Glutamatergic neuron (in vitro differentiated cells): ENCODE measurements at places on chromosomes 3 and 15. TPM values are rescaled to one million over a fixed set of nuclear protein-coding genes. Genes with fewer than 3 reads are reported as not detected.
A peak's percentile ranks its signal among the peaks of the same experiment; 100 is the strongest.

- H3K4me1 ChIP-seq = no peaks in the 10 kb centered on the region
- H3K27ac ChIP-seq = no peak overlapping the region
- H3K27me3 ChIP-seq = no peaks in the 10 kb centered on the region
- no peaks in the 10 kb centered on the region for H3K36me3 ChIP-seq
- no peak overlapping the region for H3K4me3 ChIP-seq
Measured at GRCh38 chr3:174116421-174116820, 718.9 kb downstream of the NLGN1 start.

The CP gene
- total RNA-seq = not detected

GRCh38 chr3:46442576-46443530, 21.9 kb downstream of the LTF start:
- H3K4me1 ChIP-seq = peaks cover 7% of the 10 kb centered on the region
- no peak overlapping the region for H3K4me3 ChIP-seq
- no peaks in the 10 kb centered on the region for H3K36me3 ChIP-seq
- DNase-seq = no peak
- H3K27ac ChIP-seq = no peak overlapping the region

DNA sequence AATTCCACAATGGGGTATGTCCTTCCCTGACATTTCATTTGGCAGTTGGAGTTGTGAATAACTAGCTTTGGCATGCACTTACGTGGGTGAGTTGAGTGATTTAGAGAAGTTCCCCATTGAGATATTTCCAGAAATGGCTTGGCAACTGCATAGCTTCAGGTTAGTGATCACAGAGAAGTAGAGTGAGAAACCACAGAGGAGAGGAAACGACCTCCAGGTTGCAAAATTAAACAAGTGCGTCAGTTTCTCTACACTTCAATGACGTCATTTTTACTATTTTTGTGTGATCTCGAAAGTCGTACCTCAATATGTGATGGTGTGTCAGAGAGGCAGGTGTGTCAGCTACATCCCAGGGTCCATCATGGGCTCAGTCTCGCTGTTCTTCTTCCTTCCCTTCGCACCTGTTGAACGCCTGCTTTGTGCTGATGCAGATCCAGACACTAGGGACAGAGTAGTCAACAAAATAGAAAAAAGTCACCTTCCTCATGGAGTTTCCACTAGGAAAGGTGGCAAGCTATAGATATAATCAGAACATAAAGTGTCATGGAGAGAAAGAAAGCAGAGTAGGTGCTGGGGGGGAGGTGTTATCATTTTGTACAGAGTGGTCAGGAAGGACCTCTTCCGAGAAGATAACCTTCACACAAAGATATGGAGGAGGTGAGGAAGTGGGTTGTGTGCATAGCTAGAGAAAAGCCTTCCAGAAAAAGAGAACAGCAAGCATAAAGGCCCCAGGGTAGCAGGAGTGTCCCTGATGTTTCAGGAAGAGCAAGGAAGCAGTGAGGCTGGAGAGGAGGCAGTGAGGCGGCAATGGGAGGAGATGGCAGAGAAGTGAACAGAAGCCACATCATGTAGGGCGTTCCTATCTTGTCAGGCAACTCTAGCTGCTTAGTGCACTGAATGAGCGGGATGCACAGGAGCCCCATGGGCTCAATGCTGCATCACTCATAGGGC, 75.6 kb downstream of the MCTP2 start:
- DNase-seq = no peak
- no peak overlapping the region for H3K4me3 ChIP-seq
- no peaks in the 10 kb centered on the region for H3K27me3 ChIP-seq
- peaks cover 4% of the 10 kb centered on the region for H3K36me3 ChIP-seq

GRCh38 chr15:70478251-70478990, 284.9 kb downstream of the UACA start:
- no peak overlapping the region for H3K4me3 ChIP-seq
- no peak for DNase-seq
- H3K27me3 ChIP-seq = peaks cover 9% of the 10 kb centered on the region

The IFT80 gene
- total RNA-seq = 32.7 TPM

The SNRK gene
- 21.3 TPM for total RNA-seq

DNA sequence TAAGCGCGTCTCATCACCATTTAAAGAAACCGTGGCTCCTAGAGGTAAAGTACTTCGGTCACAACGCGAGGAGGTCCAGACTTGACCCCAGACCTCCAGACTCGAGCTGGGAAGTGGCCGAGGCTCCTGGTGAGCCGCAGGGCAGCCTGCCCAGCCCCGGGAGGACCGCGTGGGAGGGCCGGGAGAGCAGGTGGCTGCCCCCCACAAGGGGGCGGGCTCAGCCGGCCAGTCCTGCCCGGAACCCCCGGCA, at the start of gene SLC27A2:
Gene SLC27A2, plus strand, starts transcription at position 228 of the 250 bp plus-strand sequence. CDS start 232 bp downstream, outside the sequence.
- no peak within 1 kb of the TSS for H3K27ac ChIP-seq
- H3K4me1 ChIP-seq = no peaks in the 10 kb centered on the region
- peaks cover 16% of the 10 kb centered on the region for H3K27me3 ChIP-seq
- no peaks in the 10 kb centered on the region for H3K36me3 ChIP-seq
- DNase-seq = no peak

- H3K36me3 ChIP-seq = no peaks in the 10 kb centered on the region
- H3K4me1 ChIP-seq = peaks cover 37% of the 10 kb centered on the region
- H3K4me3 ChIP-seq = peak overlapping the region; percentile 94
- peak; percentile 46 for DNase-seq
- H3K27me3 ChIP-seq = peaks cover 10% of the 10 kb centered on the region
- H3K27ac ChIP-seq = peak overlapping the region; percentile 97
Measured at GRCh38 chr15:64460724-64461720, 644 bp downstream of the ZNF609 start.

The GABRR3 gene
- total RNA-seq = not detected

GRCh38 chr3:39981547-39982184, 172.3 kb downstream of the MYRIP start:
- peaks cover 13% of the 10 kb centered on the region for H3K4me1 ChIP-seq
- DNase-seq = no peak
- H3K4me3 ChIP-seq = no peak overlapping the region
- H3K27ac ChIP-seq = no peak overlapping the region
- H3K36me3 ChIP-seq = no peaks in the 10 kb centered on the region
- no peaks in the 10 kb centered on the region for H3K27me3 ChIP-seq

DNA sequence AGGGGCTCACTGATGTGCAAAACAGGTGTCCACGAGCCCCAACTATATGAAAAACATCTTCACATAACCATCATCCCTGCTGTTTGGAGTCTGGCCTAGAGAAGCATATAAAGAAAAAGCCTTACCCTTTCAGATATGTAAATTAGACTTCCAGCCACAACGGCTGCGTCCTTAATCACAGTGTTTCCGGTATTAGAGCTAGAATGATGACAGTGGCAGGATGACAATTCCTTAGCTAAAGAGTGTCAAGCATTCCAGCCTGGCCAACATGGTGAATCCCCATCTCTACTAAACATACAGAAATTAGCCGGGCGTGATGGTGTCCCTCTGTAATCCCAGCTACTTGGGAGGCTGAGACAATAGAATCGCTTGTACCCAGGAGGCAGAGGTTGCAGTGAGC, 19.5 kb upstream of the SAMD7 start:
- no peak overlapping the region for H3K27ac ChIP-seq
- no peak for DNase-seq
- no peaks in the 10 kb centered on the region for H3K36me3 ChIP-seq

The MANF gene
- total RNA-seq = 104 TPM

The FMN1 gene
- 1.1 TPM for total RNA-seq

The C3orf22 gene
- total RNA-seq = not detected

The GRK7 gene
- not detected for total RNA-seq

DNA sequence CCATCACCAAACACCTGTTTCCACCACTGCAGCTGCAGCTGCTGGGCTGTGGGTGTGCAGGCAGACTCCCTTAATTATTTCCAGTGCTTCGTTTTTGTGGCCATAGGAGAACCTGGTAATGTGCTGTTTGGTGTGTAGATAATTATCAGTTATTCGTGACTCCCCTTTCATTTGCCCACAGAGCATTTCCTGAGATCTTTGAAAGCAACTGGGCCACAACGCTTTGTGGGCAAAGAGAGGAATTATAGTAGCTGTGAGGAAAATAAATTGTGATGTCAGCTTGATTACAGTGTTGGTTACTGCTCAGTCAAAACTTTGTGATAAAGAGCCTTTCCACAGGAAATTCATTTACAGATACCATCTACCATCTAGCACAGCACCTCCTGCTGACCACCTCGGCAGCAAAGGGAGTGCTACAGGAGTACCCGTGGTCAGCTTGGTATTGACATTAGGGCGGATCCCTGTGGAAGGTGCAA, 193.3 kb upstream of the SLCO3A1 start:
- no peaks in the 10 kb centered on the region for H3K27me3 ChIP-seq
- no peak overlapping the region for H3K4me3 ChIP-seq
- no peak overlapping the region for H3K27ac ChIP-seq
- DNase-seq = no peak
- no peaks in the 10 kb centered on the region for H3K4me1 ChIP-seq

DNA sequence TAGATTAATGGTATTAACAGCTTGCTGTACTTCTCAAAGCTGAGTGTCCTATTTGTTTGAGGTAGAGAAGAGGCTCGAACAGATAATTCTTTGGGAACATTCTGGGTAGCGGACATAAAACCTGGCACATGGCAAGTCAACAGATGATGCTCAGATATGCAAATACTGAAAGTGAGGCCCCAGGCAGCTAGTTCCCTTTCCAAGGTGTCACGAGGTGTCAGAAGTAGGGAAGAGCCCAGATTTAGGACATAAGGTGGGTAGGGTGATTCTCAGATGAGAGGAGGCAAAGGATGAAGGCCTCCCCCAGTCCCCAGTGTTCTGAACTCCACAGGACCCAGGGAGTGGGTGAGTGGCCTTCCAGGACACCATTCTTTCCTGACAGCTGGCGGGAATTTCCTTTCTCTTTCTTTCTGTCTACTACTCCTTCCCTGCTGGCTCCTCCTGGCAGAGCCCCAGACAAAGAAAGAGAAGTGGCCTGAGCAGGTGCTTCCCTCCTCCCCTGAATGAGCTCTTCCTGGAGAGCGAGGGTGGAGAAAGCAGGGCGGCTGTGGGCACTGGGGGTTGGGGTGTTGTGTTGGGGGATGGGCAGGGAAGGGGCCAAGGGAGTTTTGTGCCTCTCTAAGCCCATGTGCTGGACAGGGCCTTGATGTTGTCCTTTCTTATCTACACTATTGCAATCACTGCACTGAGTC, 87.5 kb downstream of the CORO2B start:
- DNase-seq = no peak
- no peaks in the 10 kb centered on the region for H3K27me3 ChIP-seq
- peaks cover 5% of the 10 kb centered on the region for H3K36me3 ChIP-seq
- peaks cover 5% of the 10 kb centered on the region for H3K4me1 ChIP-seq
- peak overlapping the region; percentile 68 for H3K27ac ChIP-seq

GRCh38 chr3:172625404-172625803, 85.5 kb downstream of the NCEH1 start:
- no peaks in the 10 kb centered on the region for H3K4me1 ChIP-seq
- no peaks in the 10 kb centered on the region for H3K36me3 ChIP-seq
- no peak overlapping the region for H3K27ac ChIP-seq
- no peak for DNase-seq
- no peak overlapping the region for H3K4me3 ChIP-seq

DNA sequence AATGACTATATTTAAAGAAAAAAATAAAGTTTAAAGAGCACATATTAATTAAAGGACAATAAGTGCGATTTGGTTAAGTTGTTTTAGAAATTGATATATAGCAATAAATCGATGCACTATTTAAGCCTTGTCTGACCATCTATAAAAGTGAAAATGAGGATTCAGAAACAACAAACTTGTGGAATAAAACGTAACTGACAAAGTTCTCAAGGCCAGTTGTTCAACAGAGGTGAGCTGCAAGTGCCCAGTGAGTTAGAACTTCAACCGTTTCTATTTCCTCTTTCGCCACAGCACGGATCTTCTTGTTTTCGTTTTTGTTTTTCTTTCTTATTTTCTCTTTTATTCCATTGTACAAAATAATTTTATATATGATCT, 724.9 kb upstream of the ARRDC4 start:
- H3K4me1 ChIP-seq = no peaks in the 10 kb centered on the region
- H3K36me3 ChIP-seq = no peaks in the 10 kb centered on the region
- no peak overlapping the region for H3K27ac ChIP-seq
- H3K27me3 ChIP-seq = peaks cover 3% of the 10 kb centered on the region

The ESYT3 gene
- not detected for total RNA-seq

The ADCY5 gene
- 2.1 TPM for total RNA-seq

DNA sequence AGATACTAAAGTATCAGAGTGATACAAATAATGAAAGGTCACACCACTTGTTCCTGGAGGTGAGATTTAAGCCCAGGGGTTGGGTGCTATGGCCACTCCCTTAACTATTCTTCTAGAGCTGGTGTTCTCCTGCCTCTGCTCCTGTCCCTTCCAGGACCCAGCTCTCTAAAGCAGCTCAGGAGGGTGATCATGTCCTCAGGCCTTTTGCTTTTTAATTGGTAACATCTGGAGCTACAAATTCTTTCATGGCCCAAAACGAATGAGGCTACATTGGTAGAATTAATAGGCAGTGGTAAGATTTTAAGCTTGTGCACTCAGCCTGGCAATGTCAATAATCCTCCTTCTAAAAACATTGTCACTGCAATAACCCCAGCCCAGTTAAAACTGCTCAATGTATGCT, 38.2 kb upstream of the CNOT10 start:
- no peak overlapping the region for H3K4me3 ChIP-seq
- H3K27me3 ChIP-seq = peaks cover 3% of the 10 kb centered on the region
- no peaks in the 10 kb centered on the region for H3K36me3 ChIP-seq
- H3K27ac ChIP-seq = no peak overlapping the region

DNA sequence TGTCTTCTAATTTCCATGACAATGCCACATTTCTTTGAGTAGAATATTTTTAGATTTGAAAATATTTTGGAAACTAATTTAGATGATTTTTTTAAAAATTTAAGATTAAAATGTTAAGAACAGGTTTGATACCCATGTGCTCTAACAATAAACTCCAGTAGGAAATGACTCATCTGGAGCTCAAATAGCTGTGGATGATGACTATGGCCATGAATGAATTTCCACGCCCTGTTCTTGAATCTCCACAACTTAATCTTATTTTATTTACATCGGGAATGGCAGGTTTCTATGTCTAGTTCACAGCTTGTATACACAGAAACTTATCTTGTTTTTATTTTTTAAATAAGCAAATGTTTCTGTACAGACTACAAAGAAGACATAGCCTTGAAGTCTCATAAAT, 726.8 kb downstream of the NAALADL2 start:
- H3K27me3 ChIP-seq = no peaks in the 10 kb centered on the region
- no peak overlapping the region for H3K4me3 ChIP-seq
- no peaks in the 10 kb centered on the region for H3K4me1 ChIP-seq
- no peak overlapping the region for H3K27ac ChIP-seq
- H3K36me3 ChIP-seq = no peaks in the 10 kb centered on the region
- DNase-seq = no peak

GRCh38 chr3:148873977-148874376, 8.9 kb downstream of the CPA3 start:
- H3K4me3 ChIP-seq = no peak overlapping the region
- H3K27ac ChIP-seq = no peak overlapping the region
- no peaks in the 10 kb centered on the region for H3K36me3 ChIP-seq
- H3K27me3 ChIP-seq = no peaks in the 10 kb centered on the region

The CD96 gene
- total RNA-seq = not detected

- H3K4me3 ChIP-seq = no peak overlapping the region
- no peaks in the 10 kb centered on the region for H3K36me3 ChIP-seq
- H3K27ac ChIP-seq = no peak overlapping the region
- DNase-seq = no peak
- peaks cover 1% of the 10 kb centered on the region for H3K4me1 ChIP-seq
- H3K27me3 ChIP-seq = peaks cover 5% of the 10 kb centered on the region
Measured at GRCh38 chr15:83443076-83443847, 3.9 kb upstream of the SH3GL3 start.

- H3K36me3 ChIP-seq = no peaks in the 10 kb centered on the region
- no peak for DNase-seq
- peaks cover 2% of the 10 kb centered on the region for H3K27me3 ChIP-seq
Measured at GRCh38 chr3:191399918-191400317, 61.0 kb upstream of the PYDC2 start.

The SNTN gene
- not detected for total RNA-seq

The MELTF gene
- 31.8 TPM for total RNA-seq

The UROC1 gene
- total RNA-seq = not detected

The IGSF11 gene
- total RNA-seq = 8.2 TPM

- peaks cover 32% of the 10 kb centered on the region for H3K4me1 ChIP-seq
- no peaks in the 10 kb centered on the region for H3K27me3 ChIP-seq
Measured at GRCh38 chr3:107973961-107974360, 116.9 kb downstream of the CD47 start.
